ENCODE measurements at places on chromosomes 1 and 21.
A peak's percentile ranks its signal among the peaks of the same experiment; 100 is the strongest.

DNA sequence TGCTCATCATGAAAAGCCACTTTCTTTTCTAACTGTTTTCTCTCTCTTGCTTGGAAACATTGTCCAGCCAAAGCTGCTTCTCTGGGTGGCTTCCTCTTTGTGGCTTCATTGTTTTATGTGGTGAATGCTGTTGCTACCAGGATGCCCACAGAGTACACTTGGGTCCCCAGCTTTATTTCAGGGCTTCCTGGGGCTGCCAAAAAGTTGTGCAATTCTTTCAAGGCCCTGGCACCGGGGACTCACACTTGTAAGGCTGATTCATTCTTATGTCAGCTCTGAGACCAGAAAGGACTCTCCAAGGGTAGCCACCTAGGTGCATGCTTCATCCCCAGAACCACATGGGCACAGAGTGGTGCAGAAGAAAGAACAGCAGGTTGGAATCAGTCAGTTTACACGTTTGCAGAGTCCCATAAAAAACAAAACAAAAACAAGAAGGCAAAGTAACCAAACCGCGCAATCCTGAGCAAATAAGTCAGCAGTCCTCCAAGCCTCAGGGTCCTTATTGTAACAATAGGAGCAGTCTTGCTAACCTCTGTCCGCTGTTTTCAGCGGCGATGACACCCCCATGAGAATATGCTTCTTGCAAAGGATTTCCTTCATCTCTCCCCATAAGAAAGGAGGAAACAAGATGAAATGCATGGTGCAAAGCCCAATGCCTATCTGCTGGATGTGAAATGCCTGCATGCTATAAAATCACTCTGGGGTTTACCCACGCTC is 89.9 kb upstream of the SSX2IP start:
- DNase-seq, result no peak

DNA sequence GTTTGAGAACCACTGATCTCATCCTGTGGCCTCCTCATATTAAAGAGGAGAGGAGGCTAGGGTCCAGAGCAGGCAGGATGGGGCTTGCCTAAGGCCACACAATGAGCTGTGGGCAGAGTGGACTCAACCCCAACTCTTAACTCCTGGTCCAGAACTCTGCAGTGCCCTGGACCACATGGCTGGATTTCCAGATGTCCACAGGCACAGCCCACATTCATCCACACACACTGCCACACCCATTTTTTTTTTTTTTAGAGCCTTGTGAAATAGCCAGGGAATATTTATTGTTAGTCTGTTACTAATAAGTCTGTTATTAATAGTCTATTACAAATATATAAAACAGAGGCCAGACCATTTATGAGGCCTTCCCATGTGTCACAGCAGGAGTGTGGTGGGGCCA is 192.2 kb downstream of the TRABD2B start:
- DNase-seq, result no peak

GRCh38 chr1:39507230-39507928 is 15.9 kb downstream of the BMP8A start:
- no peak for DNase-seq

GRCh38 chr1:209720326-209720725 is 15.7 kb downstream of the HSD11B1 start:
- no peak for DNase-seq

GRCh38 chr1:29425631-29426030 is 189.3 kb downstream of the PTPRU start:
- DNase-seq, result no peak

DNA sequence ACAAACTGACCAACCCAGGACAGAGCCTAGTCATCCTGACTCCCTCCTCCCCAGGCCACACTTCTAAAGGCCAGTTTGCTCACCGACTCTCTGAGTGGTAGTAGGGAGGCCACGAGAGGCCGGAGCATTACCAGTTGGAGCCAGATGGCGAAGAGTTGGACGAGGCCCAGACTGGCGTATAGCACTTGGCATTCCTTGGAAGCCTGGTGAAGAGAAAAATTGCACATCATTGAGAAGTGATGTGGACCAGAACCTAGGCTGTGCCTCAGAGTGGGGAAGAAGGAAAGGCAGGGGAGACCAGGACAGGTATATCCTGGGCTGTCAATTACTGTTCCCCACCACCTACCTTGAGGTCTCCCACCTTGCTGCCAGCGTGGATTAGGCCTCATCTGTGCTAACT is 12.2 kb downstream of the PABPC4 start:
- no peak for DNase-seq

DNA sequence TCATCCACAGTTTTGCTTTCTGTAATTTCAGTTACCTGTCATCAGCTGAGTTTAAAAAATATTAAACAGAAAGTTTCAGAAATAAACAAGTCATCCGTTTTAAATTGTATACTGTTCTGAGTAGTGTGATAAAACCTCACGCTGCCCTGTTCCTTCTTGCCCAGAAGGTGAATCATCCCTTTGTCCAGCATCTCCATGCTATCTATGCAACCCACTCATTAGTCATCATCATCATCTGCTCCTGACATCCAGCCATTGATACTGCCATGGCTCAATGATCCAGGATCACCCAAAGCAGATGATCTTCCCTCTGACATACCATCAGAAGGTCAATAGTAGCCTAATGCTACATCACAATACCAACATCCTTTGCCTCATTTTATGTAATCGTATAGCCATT is 198.3 kb downstream of the SLC44A5 start:
- DNase-seq, result no peak

DNA sequence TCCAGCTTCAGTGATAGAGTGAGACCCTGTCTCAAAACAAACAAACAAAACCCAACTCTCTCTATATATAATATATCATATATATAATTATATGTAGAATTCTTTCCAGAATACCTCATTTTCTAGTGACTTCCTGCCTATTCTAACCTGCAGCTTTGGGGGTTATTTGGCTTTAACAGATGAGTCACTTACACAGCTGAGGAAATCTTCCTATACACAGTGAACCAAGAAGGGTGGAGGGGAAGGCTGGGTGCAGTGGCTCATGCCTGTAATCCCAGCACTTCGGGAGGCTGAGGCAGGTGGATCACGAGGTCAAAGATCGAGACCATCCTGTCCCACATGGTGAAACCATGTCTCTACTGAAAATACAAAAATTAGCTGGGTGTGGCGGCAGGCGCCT is 9.2 kb downstream of the RAB29 start:
- no peak for DNase-seq

DNA sequence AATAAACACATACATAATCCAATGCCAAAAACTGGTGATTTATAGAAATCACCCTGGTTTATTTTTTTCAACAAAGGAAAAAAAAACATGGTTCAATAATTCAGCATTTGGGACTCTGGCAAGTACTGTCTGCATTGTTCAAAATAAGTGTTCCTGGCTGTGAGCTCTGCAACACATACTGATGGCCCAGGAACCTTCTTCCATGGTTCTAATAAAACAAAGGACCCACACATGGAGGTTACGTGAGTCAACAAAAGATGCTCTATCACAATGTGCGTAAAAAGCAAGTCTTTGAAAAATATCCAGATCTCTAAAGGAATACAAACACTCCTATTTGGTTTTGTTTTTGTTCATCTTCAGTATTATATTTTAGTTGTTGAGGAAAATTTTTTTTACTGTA is 37.9 kb upstream of the C1orf198 start:
- no peak for DNase-seq

DNA sequence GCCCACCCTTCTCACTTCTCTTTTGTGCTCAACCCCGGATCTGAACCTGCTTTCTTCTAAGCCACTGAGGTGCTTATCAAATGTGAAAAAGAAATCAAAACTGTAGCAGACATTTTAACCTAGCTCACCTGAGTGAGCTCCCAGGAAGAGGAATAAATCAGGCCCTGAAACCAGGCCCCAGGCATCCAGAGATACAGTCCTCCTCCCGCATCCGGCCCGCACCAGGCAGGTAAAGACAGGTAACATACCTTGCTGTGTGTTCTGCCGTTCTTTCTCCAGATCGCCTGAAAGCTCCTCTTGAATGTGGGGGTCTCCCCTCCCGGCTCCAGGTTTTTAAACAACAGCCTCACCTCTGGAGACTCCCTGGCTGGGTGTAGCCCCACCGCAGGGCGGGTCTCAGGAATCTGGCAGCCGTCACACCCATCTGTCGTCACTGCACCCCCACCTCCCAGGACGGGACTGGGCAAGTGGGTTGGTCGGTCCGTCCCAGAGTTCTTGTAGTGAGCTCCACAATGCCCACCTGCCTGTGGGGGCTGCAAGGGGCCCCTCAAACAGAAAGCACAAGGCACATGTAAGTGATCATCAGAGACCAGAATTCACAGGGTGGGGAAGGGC is at the start of gene LAMB3:
TSS of gene LAMB3 (minus strand) at position 305 of the 615 bp plus-strand sequence. CDS start 1,481 bp downstream, outside the sequence.
- no peak for DNase-seq

GRCh38 chr1:156157506-156157905 is 4.1 kb downstream of the SEMA4A start:
- DNase-seq, result no peak

- DNase-seq, result no peak
Measured at GRCh38 chr1:164748253-164748899, 189.4 kb downstream of the PBX1 start.

DNA sequence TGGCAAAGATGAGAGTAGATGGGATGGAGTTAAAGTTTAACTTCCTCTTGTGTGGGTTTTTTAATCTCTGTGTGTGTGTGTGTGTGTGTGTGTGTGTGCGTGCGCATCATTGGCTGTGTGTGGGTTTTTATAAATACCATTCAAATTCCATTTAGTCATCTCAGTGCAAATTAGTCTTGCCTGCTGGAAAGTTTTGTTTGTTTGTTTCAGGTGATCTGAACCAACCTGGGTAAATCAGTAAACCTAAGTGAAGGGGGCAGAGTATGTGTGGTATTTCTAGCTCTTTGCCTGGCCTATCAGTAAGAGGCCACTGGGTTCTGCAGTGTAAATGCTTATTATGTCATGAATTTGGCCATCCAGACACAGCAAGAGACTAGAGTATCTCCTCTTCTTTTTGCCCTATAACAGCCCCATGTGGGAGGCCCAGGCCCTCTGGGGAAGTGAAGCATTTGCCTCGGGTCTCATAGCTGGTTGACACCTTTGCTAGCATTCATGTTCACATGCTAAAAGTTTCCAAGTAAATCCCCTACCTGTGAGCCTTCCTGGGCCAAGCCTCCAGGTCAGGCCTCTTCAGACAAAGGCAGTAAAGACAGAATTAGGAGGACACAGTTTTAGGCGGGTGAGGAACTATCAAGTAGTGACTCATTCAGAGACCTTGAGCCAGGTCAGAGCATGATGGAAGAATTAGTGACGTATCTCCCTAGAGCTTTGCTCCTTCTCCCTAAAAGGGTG is 14.7 kb downstream of the INTS3 start:
- no peak for DNase-seq

- DNase-seq, result no peak
Measured at GRCh38 chr1:69492286-69492685, 75.4 kb upstream of the LRRC7 start.

DNA sequence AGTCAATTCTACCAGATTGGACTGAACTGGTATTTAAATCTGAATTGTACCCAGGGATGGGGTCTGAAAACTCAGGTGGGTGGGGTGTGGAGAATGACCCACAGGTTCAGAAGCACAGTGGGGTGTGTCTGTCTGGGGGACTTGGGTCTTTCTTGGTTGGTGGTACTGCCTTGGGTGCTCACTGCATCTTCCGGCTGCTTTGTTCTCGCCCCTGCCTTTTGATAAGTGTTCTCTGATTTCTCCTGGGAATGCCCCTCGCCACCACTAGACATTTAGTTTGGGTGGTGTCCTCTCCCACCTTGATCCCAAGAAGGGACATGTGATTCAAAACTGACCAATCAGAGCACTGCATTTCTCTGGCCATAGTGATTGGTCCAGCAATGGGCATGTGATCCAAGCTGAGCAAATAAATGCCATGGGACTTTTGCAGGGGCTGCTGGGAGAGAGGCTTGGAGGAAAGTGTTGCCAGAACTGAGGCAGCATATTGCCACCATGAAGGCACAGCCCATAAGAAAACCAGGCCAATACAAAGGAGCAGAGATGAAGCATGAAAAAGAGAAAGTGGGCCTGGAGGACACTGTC is 270.5 kb downstream of the NPHP4 start:
- no peak for DNase-seq

DNA sequence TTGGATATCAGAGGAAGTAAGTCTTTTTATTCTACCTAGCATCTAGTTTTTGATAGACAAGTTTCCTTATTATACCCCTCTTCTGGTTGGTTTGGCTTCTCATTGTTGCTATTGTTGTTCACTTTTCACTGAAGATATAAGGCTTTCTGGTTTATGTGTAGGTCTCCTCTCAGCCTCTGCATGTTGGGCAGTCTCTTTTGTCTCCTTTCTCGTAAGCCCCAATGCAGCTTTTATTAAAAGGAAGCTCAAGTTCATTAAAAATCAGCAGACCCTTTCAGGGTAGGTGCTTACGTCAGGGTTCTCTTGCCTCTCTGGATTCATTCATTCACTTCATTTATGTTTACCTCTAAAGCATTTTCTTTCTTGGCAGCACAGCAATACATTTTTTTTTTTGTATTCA is 4.8 kb upstream of the DHX9 start:
- DNase-seq, result no peak

DNA sequence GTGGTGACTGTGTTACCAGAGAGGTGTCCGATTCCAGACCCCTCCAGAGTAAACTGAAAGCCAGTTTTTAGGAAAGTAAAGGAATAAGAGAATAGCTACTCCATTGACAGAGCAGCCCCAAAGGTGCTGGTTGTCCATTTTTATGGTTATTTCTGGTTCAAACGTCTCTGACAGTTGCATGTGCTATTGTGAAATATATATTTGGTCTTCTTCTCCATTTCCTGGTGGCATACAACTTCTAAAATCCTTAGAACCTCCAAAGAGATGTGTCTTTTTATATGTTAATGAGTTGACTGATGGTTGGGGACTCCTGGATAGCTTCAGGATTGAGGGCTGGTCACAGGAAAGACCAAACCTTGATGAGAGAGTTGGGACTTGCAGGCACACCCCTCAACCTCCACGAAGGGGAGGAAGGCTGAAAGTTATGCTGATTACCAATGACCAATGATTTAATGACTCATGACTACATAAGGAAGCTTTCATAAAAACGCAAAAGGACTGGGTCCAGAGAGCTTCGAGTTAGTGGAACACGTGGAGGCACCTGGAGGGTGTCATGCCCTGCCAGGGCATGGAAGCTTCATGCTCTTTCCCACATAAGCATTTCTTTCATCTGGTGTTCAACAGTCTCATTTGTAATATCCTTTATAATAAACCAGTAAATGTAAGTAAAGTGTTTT is 100.7 kb downstream of the SLC16A1 start:
- no peak for DNase-seq

- DNase-seq, result peak; percentile 51
Measured at GRCh38 chr1:37793773-37794371, at the start of gene MANEAL. TSS of gene MANEAL (plus strand) at chr1:37793847. CDS start at chr1:37794183, 336 bp downstream.

GRCh38 chr1:29299446-29299845 is 63.1 kb downstream of the PTPRU start:
- no peak for DNase-seq

GRCh38 chr1:197632005-197632404 is 143.3 kb downstream of the DENND1B start:
- no peak for DNase-seq

Measured in activated T-cell treated with anti-CD3 and anti-CD28 coated beads for 48 hours (primary cell).